ENCODE measurements at places on chromosomes 11 and 22. TPM values are rescaled to one million over a fixed set of nuclear protein-coding genes. Genes with fewer than 3 reads are reported as not detected.

The KIAA1671 gene
- 22.8 TPM for polyA plus RNA-seq

- no peak overlapping the region for H3K27ac ChIP-seq
- no peaks in the 10 kb centered on the region for H3K36me3 ChIP-seq
- no peak for DNase-seq
- no peaks in the 10 kb centered on the region for H3K4me1 ChIP-seq
- H3K27me3 ChIP-seq: no peaks in the 10 kb centered on the region
- no peak overlapping the region for H3K4me3 ChIP-seq
Measured at GRCh38 chr11:7495882-7496551, 10.7 kb downstream of the OLFML1 start.

GRCh38 chr11:133052537-133052936, 479.8 kb downstream of the OPCML start:
- H3K36me3 ChIP-seq: no peaks in the 10 kb centered on the region
- H3K27me3 ChIP-seq: no peaks in the 10 kb centered on the region
- no peak overlapping the region for H3K4me3 ChIP-seq
- DNase-seq: no peak

GRCh38 chr11:83566950-83567349, 280.8 kb upstream of the CCDC90B start:
- DNase-seq: no peak
- H3K4me1 ChIP-seq: no peaks in the 10 kb centered on the region
- no peaks in the 10 kb centered on the region for H3K27me3 ChIP-seq
- H3K36me3 ChIP-seq: no peaks in the 10 kb centered on the region

DNA sequence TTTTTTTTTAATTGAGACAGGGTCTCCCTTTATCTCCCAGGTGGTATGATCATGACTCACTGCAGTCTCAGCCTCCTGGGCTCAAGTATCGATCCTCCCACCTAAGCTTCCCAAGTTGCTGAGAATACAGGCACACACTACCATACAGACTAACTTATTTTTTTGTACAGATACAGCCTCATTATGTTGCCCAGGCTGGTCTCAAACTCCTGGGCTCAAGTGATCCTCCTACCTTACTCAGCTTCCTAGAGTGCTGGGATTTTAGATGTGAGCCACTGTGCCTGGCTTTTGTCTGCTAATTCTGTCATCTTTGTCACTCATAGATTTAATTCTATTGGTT, 43.5 kb downstream of the CBL start:
- H3K27me3 ChIP-seq: no peaks in the 10 kb centered on the region
- H3K27ac ChIP-seq: no peak overlapping the region
- no peak overlapping the region for H3K4me3 ChIP-seq
- no peaks in the 10 kb centered on the region for H3K4me1 ChIP-seq
- DNase-seq: no peak

Data from ovary (tissue), 10 donors.